Activated CD4-positive, alpha-beta T cell treated with anti-CD3 and anti-CD28 coated beads, Interleukin-2, amount 50 U/mL, for 48 hours (primary cell): ENCODE measurements at places on chromosomes 6 and 20.

DNA sequence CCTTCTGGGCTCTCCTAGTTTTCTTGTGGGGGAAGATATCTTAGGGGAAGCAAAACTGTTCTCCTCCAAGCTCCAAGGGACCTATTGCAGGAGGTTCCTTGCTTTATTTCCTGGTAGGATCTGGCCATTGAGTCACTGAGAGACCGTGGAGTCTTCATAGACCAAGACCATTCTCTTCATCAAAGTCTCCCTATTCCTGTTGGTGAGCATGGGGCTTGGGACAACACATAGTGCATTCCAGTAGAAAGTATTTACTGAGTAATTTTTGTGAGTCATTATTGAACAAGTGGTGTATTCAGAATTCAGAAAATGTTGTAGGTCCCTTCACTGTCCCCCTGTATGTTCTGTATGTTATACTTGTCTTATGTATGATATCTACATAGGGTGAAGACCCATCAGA, 133.6 kb downstream of the CDH26 start:
- no peak for DNase-seq

DNA sequence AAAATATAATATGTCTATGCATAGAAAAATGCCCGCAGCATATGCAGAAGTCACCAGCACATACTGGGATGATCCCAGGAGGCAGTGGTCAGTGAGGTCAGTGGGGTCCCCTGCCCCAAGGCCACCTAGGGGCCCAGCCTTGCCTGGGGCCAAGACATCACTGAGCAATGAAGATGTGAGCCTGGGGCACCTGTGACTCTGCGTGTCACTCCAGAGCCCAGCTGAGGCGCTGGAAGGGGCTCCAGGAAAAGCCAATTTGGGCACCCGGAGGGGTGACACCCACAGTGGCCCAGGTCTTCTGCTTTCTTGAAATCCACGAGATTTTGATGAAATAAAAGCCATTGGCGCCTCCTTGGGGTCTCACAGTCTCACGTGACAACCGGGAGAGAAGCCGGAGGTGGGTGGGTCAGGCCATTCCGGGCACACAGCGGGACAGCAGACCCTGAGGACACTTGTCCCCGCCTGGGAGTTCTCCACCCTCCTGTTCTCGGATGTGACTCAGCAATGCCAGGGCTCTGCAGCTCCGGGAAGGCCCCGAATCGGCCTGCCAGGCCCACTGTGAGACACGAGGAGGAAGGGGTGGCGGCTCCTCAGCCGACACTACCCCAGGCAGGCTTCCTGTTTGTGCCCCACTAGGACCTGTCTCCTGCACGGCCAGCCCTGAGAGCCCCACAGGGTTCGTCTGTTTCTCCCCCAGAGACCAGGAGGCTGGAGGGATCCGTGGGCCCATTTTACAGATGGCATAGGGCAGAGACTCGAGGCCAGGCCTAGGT, 24.4 kb upstream of the SLCO4A1 start:
- peak; percentile 64 for DNase-seq

GRCh38 chr20:32162351-32162750, 45.2 kb downstream of the PLAGL2 start:
- no peak for DNase-seq

DNA sequence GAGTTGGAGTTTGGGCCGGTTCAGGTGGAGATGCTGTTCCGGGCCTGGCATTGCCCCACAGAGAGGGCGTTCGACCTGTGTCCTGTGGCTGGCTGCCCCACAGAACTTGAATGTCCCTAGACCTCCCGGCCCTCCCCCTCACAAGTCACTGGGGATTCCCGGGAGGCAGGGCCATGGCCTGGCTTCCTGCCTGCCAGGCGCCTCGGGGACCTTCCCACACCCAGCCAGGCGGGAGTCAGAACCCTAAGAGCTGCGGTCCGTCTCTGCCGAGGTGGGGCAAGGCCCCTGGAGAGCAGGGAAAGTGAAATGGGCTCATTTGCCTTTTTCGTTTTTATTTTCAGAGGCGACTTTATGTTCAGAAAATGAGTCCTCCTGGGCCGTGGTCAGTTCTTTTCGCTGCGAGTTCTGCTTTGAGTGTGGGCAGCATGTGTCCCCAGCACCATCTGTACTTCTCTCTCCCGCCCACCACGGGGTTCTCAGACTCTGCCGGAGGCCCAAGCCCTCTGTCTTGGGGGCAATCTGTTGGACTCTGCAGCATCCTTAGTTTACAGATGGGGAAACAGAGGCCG, 8.5 kb downstream of the RBM38 start:
- peak; percentile 70 for DNase-seq

GRCh38 chr6:4732691-4733315, 43.4 kb upstream of the CDYL start:
- no peak for DNase-seq

GRCh38 chr6:21664314-21665109, 71.0 kb downstream of the SOX4 start:
- DNase-seq: peak; percentile 10

DNA sequence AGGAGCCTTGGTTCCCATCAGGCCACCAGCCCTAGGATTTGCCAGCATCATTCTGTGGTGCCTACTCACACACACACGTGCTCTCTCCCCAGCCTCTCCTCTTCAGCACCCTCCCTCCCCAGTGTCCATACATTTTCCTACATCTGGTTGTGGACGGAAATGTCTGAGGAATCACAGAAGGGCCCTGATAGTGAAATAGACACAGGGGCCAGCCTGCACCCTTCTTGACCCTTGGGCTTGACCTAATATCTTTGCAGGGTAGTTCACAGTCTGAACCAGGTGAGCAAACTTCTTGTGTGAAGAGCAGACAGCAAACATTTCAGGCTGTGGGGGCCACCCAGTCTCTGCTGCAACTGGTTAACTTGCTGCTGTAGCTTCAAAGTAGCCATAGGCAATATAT, 108.5 kb upstream of the NXT1 start:
- DNase-seq: no peak

DNA sequence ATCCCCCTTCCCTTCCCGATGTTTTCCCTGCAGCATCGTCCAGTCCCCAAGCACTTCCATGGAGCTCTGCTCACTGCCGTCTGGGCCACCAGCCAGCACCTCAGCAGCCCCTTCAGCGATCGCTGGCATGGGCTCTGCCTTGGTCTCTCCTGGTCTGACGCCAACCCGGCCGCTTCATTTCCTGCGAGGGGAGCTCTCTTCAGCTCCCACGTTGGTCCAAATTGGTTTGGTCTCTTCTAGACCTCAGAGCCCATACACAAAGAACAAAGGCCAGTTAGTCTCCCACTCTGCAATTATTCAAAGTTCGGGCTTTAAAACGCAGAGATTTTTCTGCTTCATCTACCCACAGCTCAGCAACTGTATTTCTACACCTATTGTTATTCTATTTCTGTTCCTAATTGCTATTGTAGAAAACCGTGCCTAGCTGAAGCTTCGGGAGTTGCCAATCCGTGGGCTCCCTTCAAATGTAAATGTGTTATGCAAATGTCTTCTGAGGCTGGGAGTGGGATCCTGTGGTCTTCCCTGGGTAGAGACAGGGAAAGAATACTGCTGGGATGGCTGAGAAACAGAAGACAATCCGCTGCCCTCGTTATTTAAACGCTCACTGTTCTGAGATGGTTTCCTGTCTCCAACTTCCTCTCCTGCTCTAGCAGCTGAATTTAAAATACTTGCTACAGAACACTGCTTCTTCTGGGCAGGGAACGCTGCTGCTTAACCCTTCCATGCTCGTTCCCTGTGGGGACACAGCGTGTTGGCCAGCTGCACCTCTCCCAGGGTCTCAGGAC, 154.2 kb upstream of the QKI start:
- no peak for DNase-seq

- DNase-seq: peak; percentile 66
Measured at GRCh38 chr20:19692685-19693119, 65.4 kb upstream of the RIN2 start.

- no peak for DNase-seq
Measured at GRCh38 chr6:136641166-136641565, 90.9 kb upstream of the MAP7 start.

DNA sequence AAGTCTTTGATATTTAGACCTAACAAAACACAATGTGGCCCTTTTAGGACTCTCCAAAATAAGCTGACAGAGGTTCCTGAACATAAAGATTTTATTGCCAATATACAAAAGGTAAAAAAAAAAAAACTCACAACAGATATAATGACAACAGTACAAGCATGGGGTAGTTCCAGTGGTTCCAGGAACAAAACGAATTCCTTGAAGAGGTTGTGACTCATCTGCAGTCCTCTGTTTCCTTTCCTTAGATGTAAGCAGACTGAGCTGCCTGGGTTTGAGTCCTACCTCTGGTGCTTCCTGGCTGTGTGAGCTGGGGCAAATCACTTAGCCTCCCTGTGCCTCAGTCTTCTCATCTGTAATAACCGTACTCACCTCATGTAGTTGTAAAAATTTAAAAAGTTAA, 13.3 kb upstream of the CTAGE9 start:
- DNase-seq: no peak

GRCh38 chr6:113449051-113449450, 408.1 kb upstream of the MARCKS start:
- DNase-seq: no peak

- no peak for DNase-seq
Measured at GRCh38 chr6:15554728-15555100, 108.1 kb downstream of the DTNBP1 start.

DNA sequence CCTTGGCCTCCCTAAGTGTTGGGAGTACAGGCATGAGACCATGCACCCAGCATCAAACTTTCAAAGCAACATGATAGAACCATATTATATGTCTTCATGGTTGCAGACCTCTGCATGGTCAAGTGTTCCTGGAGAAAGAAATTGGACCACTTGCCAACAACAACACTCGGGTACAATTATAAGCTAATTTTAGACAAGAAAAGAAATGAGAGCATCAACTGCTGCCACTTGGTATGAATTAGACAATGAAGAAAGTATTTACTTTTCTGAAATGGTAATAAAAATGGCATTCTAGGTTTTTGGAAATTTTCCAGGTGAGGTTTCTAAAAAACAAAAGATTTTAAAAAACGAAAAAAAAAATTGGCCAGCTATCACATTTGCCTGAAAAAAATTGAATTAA, 7.7 kb upstream of the PM20D2 start:
- no peak for DNase-seq

DNA sequence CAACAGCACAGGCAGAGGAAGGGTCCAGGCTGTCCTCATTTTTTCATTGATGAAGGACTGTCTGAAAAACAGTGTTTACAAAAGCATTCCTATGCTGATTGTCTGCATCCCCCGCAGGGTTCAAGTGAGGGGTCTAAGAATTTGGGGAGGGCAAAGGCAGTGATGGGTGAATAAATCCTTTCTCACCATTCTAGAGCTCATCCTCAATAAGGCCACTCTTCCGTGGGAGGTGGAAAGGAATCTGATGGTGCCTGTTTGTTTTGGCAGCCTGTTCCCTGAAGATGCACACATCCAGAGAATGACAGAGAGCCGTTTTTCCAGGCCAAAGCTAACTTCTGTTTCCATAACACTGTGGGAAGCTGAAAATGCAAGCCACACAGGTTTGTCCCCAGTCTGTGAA, 164.5 kb downstream of the MOXD1 start:
- no peak for DNase-seq

- DNase-seq: no peak
Measured at GRCh38 chr20:44477151-44477550, 1.5 kb downstream of the TTPAL start.

DNA sequence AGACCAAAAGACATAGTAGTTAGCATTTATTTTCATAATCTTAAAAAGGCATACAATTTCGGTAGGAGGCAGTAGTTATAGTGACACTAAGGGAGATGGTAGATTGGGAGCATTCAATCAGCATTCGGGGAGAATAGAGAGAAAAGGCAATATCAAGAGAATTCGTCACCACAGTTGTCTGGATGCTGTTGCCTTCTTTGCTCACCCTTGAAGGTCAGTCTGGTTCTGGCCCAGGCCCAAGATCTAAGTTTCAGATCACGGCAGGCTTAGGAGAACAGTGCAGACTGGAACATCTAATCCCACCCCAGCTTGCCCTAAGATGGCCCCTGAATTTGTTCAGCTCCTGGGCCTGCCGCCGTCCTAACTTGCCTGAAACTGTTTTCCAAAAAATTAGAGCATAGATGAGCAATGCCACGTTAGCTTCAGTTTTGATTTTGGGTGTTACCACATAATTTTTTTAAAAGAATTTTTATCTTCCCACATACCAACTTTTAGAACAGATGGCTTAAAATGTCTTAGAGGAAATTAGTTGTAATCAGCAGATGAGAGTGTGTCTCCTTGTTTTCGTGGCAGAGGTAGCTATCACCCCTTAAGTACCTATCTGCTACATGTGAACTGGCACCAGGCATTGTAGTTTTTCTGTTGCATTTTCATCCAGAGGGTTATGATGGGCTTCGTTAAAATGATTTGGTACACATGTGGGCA, 8.3 kb upstream of the CEP85L start:
- DNase-seq: no peak

DNA sequence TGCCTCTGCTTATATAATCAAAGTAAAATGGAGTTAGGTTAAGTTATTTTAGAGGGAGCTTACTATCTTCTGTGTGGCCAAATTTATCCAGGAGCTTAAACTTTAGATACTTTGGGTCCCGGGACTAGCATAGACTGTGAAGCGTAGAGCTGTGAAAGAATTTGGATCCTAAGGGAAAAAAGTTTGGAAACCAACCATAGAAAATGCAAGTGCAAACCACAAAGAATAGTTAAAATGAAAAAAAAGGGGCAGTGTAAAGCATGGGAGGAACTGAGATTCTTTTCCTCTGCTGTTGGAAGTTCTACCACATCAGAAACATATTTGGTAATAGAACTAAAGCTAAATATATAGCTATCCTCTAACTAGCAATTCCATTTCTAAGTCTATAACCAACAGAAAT, 232.2 kb upstream of the FLRT3 start:
- DNase-seq: no peak

DNA sequence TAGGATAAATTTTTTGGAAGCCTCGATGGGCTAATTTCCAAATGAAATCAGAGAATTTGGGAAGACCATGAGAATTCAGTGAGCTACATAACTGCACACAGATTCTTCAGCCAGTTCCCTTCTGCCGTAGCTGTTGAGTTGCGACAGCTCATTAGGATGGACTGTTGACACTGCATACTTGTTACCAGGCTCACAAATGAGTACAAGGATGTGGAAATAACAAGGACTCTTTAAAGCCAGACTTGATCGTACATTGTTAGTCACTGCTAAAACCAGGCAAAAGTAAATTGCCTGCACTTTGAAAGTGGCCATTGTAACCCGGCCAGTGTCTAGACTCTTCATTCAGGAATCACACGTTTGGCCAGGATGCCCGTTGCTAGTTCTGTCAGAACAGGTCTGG, 37.0 kb downstream of the NDUFAF5 start:
- no peak for DNase-seq

- DNase-seq: no peak
Measured at GRCh38 chr6:6829872-6830685, 241.6 kb downstream of the LY86 start.
